Colonic mucosa (tissue), 4 donors: ENCODE measurements at places on chromosomes 5 and 9. TPM values are rescaled to one million over a fixed set of nuclear protein-coding genes. Genes with fewer than 3 reads are reported as not detected.

Gene MYOZ3
- total RNA-seq: 0.12 TPM

Gene VLDLR
- total RNA-seq: 7.9 TPM

- no peaks in the 10 kb centered on the region for H3K27me3 ChIP-seq
- H3K27ac ChIP-seq: no peak overlapping the region
- H3K4me1 ChIP-seq: no peaks in the 10 kb centered on the region
- no peak for DNase-seq
These were observed 20.6 kb downstream of the ZCCHC7 start for GRCh38 chr9:37141015-37141414.

- no peak overlapping the region for H3K27ac ChIP-seq
- no peaks in the 10 kb centered on the region for H3K27me3 ChIP-seq
- H3K36me3 ChIP-seq: no peaks in the 10 kb centered on the region
- no peaks in the 10 kb centered on the region for H3K4me1 ChIP-seq
- no peak for DNase-seq
- H3K4me3 ChIP-seq: no peak overlapping the region
These were observed 21.8 kb downstream of the MTMR12 start for GRCh38 chr5:32290922-32291321.

GRCh38 chr5:111070272-111071134 lies 1.0 kb upstream of the TSLP start:
- no peak overlapping the region for H3K27ac ChIP-seq
- no peak for DNase-seq
- peaks cover 17% of the 10 kb centered on the region for H3K27me3 ChIP-seq
- H3K4me3 ChIP-seq: no peak overlapping the region

GRCh38 chr5:39024005-39024404 lies 50.2 kb downstream of the RICTOR start:
- H3K27me3 ChIP-seq: no peaks in the 10 kb centered on the region
- DNase-seq: no peak
- no peaks in the 10 kb centered on the region for H3K4me1 ChIP-seq
- H3K4me3 ChIP-seq: no peak overlapping the region

Gene ARSI
- 0.69 TPM for total RNA-seq

Gene ZFR
- total RNA-seq: 51.8 TPM

DNA sequence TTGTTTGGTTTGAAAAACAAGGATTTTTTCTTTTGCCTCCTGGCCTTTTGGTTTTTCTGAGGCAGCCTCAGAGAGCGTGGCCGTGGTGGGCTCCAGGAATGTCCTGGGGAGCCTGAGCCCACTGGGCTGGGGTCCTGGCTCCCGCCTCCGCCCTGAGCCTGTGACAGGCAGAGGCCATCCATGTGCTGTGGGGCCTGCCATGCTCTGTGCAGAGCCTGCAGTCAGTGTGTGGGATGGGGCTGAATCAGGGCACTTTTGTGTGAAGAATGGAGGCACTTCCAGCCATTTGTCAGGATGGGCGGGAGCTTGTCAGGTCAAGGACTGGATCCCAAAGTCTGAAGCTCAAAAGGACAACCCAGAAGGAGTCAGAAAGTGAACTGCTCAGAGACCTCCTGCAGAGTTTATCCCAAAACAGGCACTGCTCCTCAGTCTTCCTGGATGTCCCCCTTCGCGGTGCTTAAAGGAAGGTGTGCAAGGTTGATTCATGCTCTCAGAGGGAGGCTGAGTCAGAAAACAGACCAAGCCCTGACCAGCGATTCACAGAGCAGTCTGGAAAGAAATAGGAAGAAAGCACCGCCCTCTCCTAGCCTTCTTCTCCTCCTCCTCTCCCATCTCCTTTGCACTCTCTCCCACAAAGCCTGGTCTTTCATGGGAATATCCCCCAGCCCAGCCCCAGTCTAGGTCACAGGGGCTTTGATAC lies 53.2 kb downstream of the MVB12B start:
- H3K36me3 ChIP-seq: no peaks in the 10 kb centered on the region
- H3K4me1 ChIP-seq: no peaks in the 10 kb centered on the region
- no peak overlapping the region for H3K27ac ChIP-seq

DNA sequence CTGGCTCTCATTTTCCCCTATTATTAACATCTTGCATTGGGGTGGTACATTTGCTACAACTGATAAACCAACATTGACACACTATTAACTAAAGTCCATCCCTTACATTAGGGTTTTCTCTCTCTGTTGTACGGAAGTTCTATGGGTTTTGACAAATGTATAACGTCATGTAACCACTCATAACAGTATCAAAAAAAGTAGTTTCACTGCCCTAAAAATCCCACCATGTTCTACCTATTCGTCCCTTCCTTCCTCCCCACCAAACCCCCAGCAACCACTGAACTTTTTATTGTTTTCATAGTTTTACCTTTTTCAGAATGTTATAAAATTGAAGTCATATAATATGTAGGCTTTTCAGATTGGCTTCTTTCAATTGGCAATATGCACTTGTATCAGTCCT lies 40.1 kb downstream of the MLLT3 start:
- DNase-seq: no peak
- H3K27ac ChIP-seq: no peak overlapping the region
- peaks cover 9% of the 10 kb centered on the region for H3K4me1 ChIP-seq
- H3K36me3 ChIP-seq: no peaks in the 10 kb centered on the region

- no peak overlapping the region for H3K4me3 ChIP-seq
- no peaks in the 10 kb centered on the region for H3K27me3 ChIP-seq
- peaks cover 5% of the 10 kb centered on the region for H3K36me3 ChIP-seq
- no peak overlapping the region for H3K27ac ChIP-seq
These were observed 53.0 kb upstream of the RETREG1 start for GRCh38 chr5:16669776-16670175.

Gene FOXD4L6
- total RNA-seq: not detected

GRCh38 chr5:82812575-82812974 lies 264.6 kb downstream of the TMEM167A start:
- H3K4me3 ChIP-seq: no peak overlapping the region
- H3K36me3 ChIP-seq: no peaks in the 10 kb centered on the region
- no peak overlapping the region for H3K27ac ChIP-seq
- no peaks in the 10 kb centered on the region for H3K4me1 ChIP-seq

- H3K4me3 ChIP-seq: peak overlapping the region; percentile 62
- no peaks in the 10 kb centered on the region for H3K36me3 ChIP-seq
- peaks cover 13% of the 10 kb centered on the region for H3K27me3 ChIP-seq
- DNase-seq: no peak
- H3K27ac ChIP-seq: peak overlapping the region; percentile 75
These were observed 1.5 kb downstream of the FAM78A start for GRCh38 chr9:131274674-131275331.

DNA sequence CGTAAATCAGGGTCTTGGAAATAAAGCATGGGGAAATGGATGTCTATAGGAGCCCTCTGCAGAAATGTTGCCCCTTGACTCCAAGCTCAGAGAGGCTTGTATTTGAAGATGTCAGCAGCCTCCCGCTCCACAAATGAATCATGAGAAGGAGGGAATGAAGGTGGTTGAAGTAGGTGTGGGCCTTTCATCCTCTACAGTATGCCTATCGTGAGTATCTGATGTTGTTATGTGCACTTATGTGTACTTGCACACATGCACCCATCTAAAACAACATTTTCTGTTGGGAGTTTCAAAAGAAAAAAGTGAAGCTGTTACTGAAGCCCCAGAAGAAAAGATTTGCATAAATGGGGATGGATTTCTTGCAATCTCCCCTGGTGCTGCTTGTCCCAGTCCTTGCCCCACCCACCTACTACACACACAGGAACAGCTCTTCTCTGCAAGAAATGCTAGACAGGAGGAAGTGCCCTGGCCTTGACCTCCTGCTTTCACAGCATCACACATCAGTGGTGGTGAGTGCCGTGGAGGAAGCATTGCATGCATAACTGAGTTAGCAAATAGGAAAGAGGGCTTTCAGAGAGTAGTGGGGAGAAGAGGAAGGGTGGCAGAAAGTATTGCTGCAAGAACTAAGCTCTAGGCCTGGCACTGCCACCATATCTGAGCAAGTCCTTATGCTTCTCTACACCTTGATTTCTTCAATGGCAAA lies 156.1 kb downstream of the SNX18 start:
- no peaks in the 10 kb centered on the region for H3K27me3 ChIP-seq
- H3K4me3 ChIP-seq: no peak overlapping the region
- no peaks in the 10 kb centered on the region for H3K4me1 ChIP-seq

- no peaks in the 10 kb centered on the region for H3K4me1 ChIP-seq
- no peak for DNase-seq
- H3K27ac ChIP-seq: no peak overlapping the region
- no peak overlapping the region for H3K4me3 ChIP-seq
- no peaks in the 10 kb centered on the region for H3K36me3 ChIP-seq
- no peaks in the 10 kb centered on the region for H3K27me3 ChIP-seq
These were observed 103.3 kb downstream of the SREK1 start for GRCh38 chr5:66247176-66247960.

Gene FREM1
- total RNA-seq: 1.1 TPM

DNA sequence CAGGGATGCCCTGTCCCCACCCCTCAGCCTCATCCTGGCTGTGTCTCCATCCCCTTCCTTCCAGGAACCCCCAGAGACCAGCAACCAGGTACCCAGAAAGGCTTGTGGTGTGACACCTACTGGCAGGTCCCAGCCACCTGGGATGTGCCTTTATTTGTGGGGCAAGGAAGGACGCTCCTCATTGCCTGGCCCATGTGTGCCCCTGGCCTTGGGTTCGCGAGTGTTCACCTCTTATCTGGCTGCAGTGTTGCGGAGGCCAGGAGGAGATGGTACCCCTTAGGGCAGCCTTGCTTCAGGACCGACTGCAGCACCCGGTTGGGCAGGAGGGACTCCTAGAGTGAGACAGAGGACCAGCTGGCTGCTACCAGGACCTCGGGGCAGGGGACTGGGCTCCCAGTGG lies 8.8 kb downstream of the C9orf50 start:
- DNase-seq: no peak
- no peaks in the 10 kb centered on the region for H3K27me3 ChIP-seq
- H3K4me1 ChIP-seq: peaks cover 8% of the 10 kb centered on the region
- no peak overlapping the region for H3K4me3 ChIP-seq
- no peaks in the 10 kb centered on the region for H3K36me3 ChIP-seq
- no peak overlapping the region for H3K27ac ChIP-seq

DNA sequence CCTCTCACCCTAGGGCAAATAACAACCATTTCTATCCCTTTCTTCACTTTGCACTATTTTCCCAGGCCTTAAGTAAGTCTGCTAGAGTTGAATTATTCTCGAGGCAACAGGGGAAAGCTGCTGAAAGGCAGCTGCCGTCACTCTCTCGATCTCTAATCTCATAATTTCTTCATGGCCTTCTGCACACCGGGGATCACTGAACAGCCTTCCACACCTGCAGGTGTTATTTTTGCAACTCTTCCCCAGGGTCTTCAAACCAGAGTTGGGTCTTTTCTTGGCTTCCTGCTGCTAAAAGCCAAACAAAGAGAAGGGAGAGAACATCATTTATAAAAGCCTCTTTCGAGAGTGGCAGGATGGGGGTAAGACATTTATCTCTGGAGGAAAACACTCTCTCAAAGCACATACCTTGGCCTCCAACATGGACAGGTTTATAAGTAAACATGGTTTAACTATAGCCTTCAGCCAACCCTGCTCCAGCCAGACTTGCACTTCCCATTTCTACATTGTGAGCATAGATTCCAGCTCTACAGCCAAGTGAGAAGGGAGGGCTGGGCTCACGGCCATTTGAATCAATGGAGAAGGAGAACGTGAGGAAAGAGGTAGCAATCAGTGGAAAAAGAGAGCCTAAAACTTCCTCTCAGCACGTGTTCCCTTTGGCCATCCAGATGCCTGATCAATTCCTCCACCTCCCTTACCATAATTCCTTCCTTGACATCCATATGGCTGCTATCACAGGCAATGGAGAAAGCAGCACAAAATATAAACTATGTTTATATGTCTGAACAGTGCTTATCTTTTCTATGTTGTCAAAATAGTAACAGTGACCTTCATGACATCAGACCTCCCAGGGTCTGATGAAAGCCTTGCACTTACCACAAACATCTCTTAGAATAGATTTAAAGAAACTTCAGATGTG lies 464.9 kb downstream of the TLE1 start:
- H3K36me3 ChIP-seq: no peaks in the 10 kb centered on the region
- H3K4me1 ChIP-seq: no peaks in the 10 kb centered on the region
- no peaks in the 10 kb centered on the region for H3K27me3 ChIP-seq
- DNase-seq: no peak
- no peak overlapping the region for H3K4me3 ChIP-seq

DNA sequence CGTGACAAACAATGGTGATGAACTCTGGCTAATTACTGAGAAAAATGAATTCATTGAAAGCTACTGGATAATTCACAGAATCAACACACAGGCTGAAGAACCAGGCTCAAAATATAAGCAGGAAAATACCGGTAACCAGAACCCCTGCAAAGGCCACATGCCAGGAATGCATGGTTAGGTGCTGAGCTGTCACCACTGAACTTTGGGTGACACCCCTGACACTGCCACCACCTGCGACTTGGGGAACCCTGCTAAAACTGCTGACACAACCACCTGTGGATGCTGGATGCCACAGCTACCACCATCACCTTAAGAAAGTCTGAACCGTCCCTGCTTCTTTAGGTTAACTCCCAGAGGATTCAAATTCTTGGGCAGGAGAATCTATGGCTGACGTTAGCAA lies 72.0 kb upstream of the NR4A3 start:
- DNase-seq: no peak
- H3K27me3 ChIP-seq: no peaks in the 10 kb centered on the region
- H3K27ac ChIP-seq: no peak overlapping the region
- no peaks in the 10 kb centered on the region for H3K36me3 ChIP-seq

DNA sequence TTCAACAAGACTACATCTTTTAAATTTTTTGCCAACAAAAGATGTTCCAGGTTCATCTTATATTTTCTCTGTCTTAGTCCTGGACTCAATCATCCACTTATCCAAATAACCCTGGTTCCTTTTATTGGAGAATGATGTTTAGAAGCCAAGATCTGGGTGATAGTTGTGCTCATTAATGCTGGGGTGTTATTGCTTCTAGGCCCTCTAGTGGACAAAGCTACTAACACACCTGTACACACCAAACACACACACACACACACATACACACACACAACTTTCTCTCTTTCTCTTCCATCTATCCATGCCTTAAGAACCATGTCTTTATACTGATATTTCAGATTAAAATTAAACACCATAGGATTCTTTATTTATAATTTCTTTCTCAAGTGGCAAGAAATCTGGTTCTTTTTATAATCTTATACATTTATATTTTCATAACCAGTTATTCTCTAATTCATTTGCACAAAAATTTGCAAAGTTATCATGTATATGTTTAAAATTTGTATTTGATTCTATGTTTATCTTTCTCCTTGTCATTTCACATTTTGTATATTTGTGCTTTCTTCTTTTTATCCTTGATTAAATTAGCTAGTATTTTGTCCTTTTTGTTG lies 179.1 kb upstream of the SMIM23 start:
- DNase-seq: no peak
- H3K4me3 ChIP-seq: no peak overlapping the region
- H3K36me3 ChIP-seq: no peaks in the 10 kb centered on the region
- no peak overlapping the region for H3K27ac ChIP-seq

Gene IL5
- total RNA-seq: not detected
